ENCODE measurements at places on chromosomes 7 and 10.

DNA sequence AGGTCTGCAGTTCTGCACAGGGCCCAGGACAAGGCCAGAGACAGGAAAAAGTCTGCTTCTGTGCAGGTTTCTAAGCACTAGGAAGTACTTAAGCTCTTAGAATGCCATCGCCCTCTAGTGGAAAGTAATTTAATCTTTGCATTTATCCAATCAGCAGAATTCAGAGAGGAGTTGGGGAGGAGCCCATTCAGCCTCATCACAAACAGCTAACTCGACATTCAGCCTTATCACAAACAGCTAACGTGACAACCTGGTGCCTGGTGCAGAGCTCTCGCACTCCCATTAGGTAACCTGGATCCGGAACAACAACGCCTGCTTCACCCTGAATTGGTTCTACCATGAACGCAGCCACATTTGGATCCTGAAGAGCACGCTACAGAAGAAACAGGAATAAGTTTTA lies 15.2 kb downstream of the OAT start:
- no peak for DNase-seq

DNA sequence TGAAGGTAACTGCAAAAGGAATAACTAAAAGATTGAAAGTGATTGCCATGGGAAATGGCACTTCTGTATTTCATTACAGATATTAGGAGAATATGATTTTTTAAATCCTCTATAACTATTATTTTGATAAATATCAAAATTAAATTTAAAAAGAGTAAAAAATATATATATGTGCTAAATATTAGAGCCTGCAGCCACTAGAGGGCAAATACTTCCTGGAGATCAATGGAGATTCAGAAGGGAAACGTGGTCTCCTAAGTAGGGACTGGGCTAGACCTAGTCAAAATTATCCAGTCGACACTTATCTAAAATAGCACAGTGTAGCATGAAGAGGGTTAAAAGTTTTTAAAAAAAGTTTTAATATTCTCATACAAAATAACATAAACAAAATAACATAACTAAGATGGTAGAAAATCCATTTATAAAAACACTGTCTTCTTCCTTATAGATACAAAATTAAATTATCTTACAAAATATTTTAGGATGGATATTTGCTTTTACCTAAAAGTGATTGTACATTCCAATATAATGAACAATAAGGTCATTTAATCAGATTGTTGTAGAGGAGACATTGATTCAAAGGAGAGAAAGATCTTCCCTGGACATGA lies 434.3 kb downstream of the MDFIC start:
- no peak for DNase-seq

DNA sequence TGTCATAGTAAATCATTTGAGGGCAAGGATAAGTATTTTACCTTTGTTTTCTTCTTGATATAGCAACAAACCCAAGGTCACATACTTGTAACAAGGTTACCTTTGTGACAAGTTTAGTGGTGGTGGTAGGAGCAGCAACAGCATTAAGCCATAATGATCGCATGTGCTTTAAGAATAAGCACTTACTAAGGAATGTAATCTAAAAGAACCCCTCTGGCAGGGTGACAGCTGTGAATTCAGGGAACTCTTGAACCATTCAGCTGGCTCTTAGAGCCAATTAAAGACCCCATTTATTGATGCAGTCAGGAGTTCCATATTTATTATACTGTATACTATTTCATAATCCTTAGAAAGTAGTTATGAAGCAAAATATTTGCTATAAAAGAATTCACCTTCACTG lies 370.8 kb downstream of the EXOC4 start:
- DNase-seq, result no peak

GRCh38 chr7:7982904-7983303 lies 14.3 kb downstream of the GLCCI1 start:
- DNase-seq, result no peak
